ENCODE measurements at places on chromosomes 13 and 19.

- no peak for DNase-seq
Observed at GRCh38 chr13:97372936-97373335, 61.0 kb upstream of the RAP2A start.

- DNase-seq, result no peak
Observed at GRCh38 chr19:5030822-5031221, 61.9 kb downstream of the KDM4B start.

- DNase-seq, result no peak
Observed at GRCh38 chr13:102658660-102659059, 36.2 kb downstream of the METTL21C start.

- DNase-seq, result no peak
Observed at GRCh38 chr13:21987793-21988192, 316.9 kb downstream of the FGF9 start.

GRCh38 chr19:40800339-40800996 is 1.5 kb downstream of the EGLN2 start:
- no peak for DNase-seq

DNA sequence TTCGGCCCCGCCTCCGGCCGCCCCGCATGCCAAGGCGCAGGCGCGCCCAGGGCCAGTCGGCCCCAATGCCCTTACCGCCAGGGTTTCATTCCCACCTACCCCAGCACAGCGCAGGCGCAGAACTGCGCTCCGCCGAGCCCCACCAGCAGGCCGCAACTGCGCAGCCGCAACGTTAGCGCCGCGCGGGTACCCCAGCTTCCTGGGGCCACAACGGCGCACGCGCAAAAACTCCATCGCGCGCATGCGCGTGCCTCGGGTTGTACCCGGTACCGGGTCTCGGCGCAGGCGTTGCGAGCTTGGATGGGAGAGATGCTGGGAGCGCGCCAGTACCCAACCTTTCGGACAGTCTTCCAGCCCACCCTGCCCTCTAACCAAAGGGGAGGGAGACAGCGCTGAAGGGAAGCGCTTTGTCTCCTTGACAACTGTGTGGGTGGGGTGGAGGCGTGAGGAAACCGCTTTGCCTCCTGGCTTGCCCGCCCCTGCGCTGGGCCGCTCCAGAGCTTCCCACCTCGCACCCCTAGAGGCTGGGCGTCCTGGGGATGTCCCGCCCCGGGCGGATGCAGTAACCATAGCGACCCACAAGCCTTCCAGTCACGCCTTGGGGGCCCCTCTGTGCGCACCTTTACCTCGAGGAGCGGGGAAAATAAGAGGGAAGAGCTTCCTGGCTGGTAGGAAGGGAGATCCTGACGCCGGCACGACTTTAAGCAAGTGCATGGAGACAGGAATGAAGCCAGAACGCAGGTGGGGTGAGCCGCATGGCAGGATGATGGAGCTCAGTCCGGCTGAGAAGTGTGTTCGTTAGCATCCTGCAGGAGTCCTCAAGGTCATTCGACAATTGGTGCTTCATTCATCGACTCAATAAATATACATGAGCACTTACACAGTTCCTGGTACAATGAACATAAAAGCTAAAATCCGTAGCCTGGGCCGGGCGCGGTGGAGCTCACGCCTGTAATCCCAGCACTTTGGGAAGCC is 525 bp upstream of the MYPOP start:
- DNase-seq, result peak; percentile 99
